Smooth muscle cell of the coronary artery (primary cell): ENCODE measurements at places on chromosomes 7 and 10. TPM values are rescaled to one million over a fixed set of nuclear protein-coding genes. Genes with fewer than 3 reads are reported as not detected.

The GPR22 gene
- total RNA-seq, result not detected in 2 replicates

The HBP1 gene
- total RNA-seq, result 77.4 and 127 TPM in 2 replicates

The COL1A2 gene
- 3,805 and 4,961 TPM in 2 replicates for total RNA-seq

The MYL10 gene
- not detected in 2 replicates for total RNA-seq

The PNLIPRP2 gene
- not detected in 2 replicates for total RNA-seq

The UNC5B gene
- 11.2 and 39.1 TPM in 2 replicates for total RNA-seq

The SCIN gene
- total RNA-seq, result 0.23 and 0.75 TPM in 2 replicates

The GSTO2 gene
- total RNA-seq, result 0.47 and 1.1 TPM in 2 replicates

The SUN3 gene
- not detected in 2 replicates for total RNA-seq

The MET gene
- 1.9 and 16.9 TPM in 2 replicates for total RNA-seq

The PKD1L1 gene
- total RNA-seq, result under 0.01 TPM in 2 replicates

The CALHM3 gene
- total RNA-seq, result not detected in 2 replicates

The SUFU gene
- 1.3 and 3.0 TPM in 2 replicates for total RNA-seq

The PTCD1 gene
- 5.1 and 6.5 TPM in 2 replicates for total RNA-seq

The FLNC gene
- total RNA-seq, result 118 and 153 TPM in 2 replicates

The CAMK2G gene
- 18.1 and 22.4 TPM in 2 replicates for total RNA-seq

The HTR7 gene
- total RNA-seq, result 0.94 and 5.3 TPM in 2 replicates

The ASZ1 gene
- not detected in 2 replicates for total RNA-seq

The RPEL1 gene
- 0.08 and 0.12 TPM in 2 replicates for total RNA-seq

The STX1A gene
- 20.6 and 23.7 TPM in 2 replicates for total RNA-seq

The EZH2 gene
- 2.1 and 5.0 TPM in 2 replicates for total RNA-seq

The FRA10AC1 gene
- total RNA-seq, result 3.6 and 4.1 TPM in 2 replicates

The CRHR2 gene
- total RNA-seq, result not detected in 2 replicates

The ELMO1 gene
- 0.15 and 3.2 TPM in 2 replicates for total RNA-seq

The AKR1C3 gene
- total RNA-seq, result 132 and 308 TPM in 2 replicates
